ENCODE measurements at places on chromosomes 16 and 17.
A peak's percentile ranks its signal among the peaks of the same experiment; 100 is the strongest.

GRCh38 chr16:27417047-27417671 is 15.2 kb downstream of the IL21R start:
- no peaks in the 10 kb centered on the region for H3K4me1 ChIP-seq
- H3K4me3 ChIP-seq, result no peak overlapping the region
- DNase-seq, result no peak
- H3K27me3 ChIP-seq, result no peaks in the 10 kb centered on the region

- no peaks in the 10 kb centered on the region for H3K36me3 ChIP-seq
- H3K27ac ChIP-seq, result no peak overlapping the region
- no peaks in the 10 kb centered on the region for H3K27me3 ChIP-seq
- DNase-seq, result no peak
Measured at GRCh38 chr16:1088295-1089170, 7.5 kb downstream of the C1QTNF8 start.

- no peak overlapping the region for H3K27ac ChIP-seq
- H3K36me3 ChIP-seq, result 0 out of 2 replicates have a peak, but pooled peaks cover 4% of the 10 kb centered on the region
- no peaks in the 10 kb centered on the region for H3K27me3 ChIP-seq
- no peak overlapping the region for H3K4me3 ChIP-seq
Measured at GRCh38 chr16:15538507-15538906, 104.1 kb downstream of the BMERB1 start.

GRCh38 chr17:82053130-82053529 is 1.4 kb downstream of the GPS1 start:
- H3K36me3 ChIP-seq, result no peaks in the 10 kb centered on the region
- no peak overlapping the region for H3K27ac ChIP-seq
- peaks cover 6% of the 10 kb centered on the region for H3K4me1 ChIP-seq
- peak overlapping the region; percentile 98 for H3K4me3 ChIP-seq

DNA sequence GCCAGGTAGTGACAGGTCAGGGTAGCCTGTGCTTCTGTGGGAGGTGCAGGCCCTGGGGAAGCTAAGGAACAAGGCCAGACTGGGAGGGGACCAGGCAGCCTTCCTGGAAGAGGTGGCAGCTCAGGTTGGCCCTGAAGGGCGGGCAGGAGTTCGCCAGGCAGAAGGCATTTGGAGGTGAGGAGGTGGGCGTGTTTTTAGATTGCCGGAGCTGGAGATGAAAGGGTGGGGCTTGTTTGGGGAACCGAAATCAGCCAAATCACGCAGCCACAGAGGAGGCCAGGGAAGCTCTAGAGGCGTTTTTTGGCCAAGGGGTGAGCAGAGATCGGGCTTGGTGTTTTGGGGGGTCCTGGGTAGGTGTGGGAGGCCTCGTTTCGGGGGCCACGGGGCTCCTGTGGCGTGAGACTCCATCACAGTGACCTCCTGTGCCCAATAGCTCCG is 7.6 kb downstream of the ADCY7 start:
- no peaks in the 10 kb centered on the region for H3K27me3 ChIP-seq
- no peak for DNase-seq
- H3K4me1 ChIP-seq, result no peaks in the 10 kb centered on the region
- no peak overlapping the region for H3K27ac ChIP-seq
- H3K4me3 ChIP-seq, result no peak overlapping the region

DNA sequence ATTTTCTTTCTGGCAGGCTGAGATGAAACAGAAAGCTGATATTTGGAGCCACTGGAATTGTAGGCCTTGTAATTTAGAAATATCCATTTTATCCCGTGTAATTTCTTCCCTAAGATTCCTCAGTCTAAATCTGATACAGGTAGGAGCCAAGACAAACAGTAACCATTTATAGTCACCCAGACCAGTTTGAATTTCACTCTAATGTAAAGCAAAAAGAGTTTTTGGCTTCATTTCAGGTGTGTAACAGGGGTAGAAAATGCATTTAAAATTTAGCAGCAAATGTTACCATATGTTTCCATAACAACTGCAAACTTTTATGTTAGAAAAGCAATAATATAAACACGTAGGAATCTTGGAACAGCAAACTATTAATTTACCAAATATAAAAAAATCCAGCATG is 249.4 kb downstream of the FTO start:
- H3K4me3 ChIP-seq, result no peak overlapping the region
- H3K27ac ChIP-seq, result no peak overlapping the region
- H3K27me3 ChIP-seq, result no peaks in the 10 kb centered on the region
- no peak for DNase-seq

Measured in GM23248 (cell line).